Pancreas (tissue), 10 donors: ENCODE measurements at places on chromosomes 6 and 20. TPM values are rescaled to one million over a fixed set of nuclear protein-coding genes. Genes with fewer than 3 reads are reported as not detected.

- no peaks in the 10 kb centered on the region for H3K27me3 ChIP-seq
- H3K4me3 ChIP-seq, result no peak overlapping the region
- no peak overlapping the region for H3K27ac ChIP-seq
- no peaks in the 10 kb centered on the region for H3K4me1 ChIP-seq
Observed at GRCh38 chr20:34622821-34623451, 54.0 kb downstream of the PIGU start.

DNA sequence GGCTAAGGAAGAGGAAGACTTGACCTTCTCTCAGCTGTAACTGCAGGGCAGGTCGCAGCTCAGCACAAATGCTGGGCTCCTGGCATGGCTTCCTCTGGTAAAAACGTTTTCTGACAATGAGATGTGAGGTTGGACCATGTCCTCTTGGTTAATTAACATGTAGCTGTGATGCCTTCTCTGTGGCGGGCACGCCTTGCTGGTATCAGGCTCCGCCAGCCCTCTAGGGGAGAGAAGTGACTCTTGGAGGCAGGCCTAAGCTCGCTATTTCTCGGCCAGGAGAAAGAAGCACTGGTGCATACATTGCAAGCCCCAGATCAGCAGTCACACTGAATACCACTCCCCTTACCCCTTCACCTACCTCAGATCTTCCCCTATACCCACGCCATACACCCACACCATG is 65.0 kb downstream of the QRSL1 start:
- no peak for DNase-seq
- peaks cover 15% of the 10 kb centered on the region for H3K4me1 ChIP-seq
- no peak overlapping the region for H3K27ac ChIP-seq
- H3K27me3 ChIP-seq, result no peaks in the 10 kb centered on the region
- no peaks in the 10 kb centered on the region for H3K36me3 ChIP-seq

GRCh38 chr6:14713966-14714631 is 531.8 kb upstream of the JARID2 start:
- no peak for DNase-seq
- H3K27me3 ChIP-seq, result no peaks in the 10 kb centered on the region
- H3K4me1 ChIP-seq, result no peaks in the 10 kb centered on the region
- H3K27ac ChIP-seq, result no peak overlapping the region
- H3K4me3 ChIP-seq, result no peak overlapping the region
- no peaks in the 10 kb centered on the region for H3K36me3 ChIP-seq

DNA sequence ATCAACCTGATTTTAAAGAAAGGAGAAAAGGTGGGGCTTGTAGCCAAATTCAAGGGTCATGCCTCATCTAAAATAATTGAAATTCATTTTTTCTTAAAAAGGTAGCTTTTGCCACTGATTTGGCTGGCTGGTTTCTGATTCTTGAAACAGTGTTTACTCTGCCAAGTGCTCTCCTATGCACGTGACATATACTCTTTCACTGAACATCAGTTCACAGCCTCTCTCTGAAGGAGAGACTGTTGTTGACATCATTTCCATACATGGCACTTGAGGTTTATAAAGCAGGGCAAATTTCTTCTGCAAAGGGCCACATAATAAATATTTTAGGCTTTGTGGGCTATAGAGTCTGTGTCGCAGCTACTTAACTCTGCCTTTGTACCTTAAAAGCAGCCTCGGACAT is 40.4 kb upstream of the DOK5 start:
- peaks cover 6% of the 10 kb centered on the region for H3K4me1 ChIP-seq
- no peaks in the 10 kb centered on the region for H3K27me3 ChIP-seq
- DNase-seq, result no peak
- no peak overlapping the region for H3K27ac ChIP-seq
- no peaks in the 10 kb centered on the region for H3K36me3 ChIP-seq

GRCh38 chr6:28586962-28587745 is 61.5 kb downstream of the GPX5 start:
- H3K36me3 ChIP-seq, result no peaks in the 10 kb centered on the region
- H3K4me3 ChIP-seq, result peak overlapping the region; percentile 61
- peaks cover 19% of the 10 kb centered on the region for H3K4me1 ChIP-seq
- H3K27ac ChIP-seq, result peak overlapping the region; percentile 42

DNA sequence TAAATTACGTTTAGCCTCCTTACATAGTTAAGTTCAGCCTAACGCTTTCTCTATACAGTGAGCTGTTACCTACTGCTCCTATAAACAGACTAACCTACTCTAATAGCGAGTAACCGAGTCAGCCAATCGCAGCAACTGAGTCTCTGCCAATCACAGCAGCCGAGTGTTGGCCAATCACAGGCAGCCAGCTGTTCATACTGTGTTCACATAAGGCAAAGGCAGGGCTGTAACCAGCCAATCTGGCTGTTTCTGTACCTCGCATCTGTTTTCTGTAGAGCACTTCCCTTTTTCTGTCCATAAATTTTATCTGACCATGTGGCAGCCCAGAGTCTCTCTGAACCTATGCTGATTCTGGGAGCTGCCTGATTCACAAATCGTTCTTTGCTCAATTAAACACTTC is 263.9 kb upstream of the JARID2 start:
- no peaks in the 10 kb centered on the region for H3K27me3 ChIP-seq
- DNase-seq, result no peak
- no peak overlapping the region for H3K27ac ChIP-seq
- H3K36me3 ChIP-seq, result no peaks in the 10 kb centered on the region
- no peaks in the 10 kb centered on the region for H3K4me1 ChIP-seq
- H3K4me3 ChIP-seq, result no peak overlapping the region

Gene MOG
- total RNA-seq, result not detected

Gene KAT14
- total RNA-seq, result 6.2 TPM

Gene ACTL10
- total RNA-seq, result 2.7 TPM
